Large intestine (tissue), 12 donors: ENCODE measurements at places on chromosomes 2 and 18.

- peaks cover 4% of the 10 kb centered on the region for H3K36me3 ChIP-seq
- DNase-seq = no peak
- H3K27me3 ChIP-seq = no peaks in the 10 kb centered on the region
- H3K4me1 ChIP-seq = no peaks in the 10 kb centered on the region
- no peak overlapping the region for H3K27ac ChIP-seq
Measured at GRCh38 chr2:203383038-203383437, 54.8 kb downstream of the ABI2 start.

DNA sequence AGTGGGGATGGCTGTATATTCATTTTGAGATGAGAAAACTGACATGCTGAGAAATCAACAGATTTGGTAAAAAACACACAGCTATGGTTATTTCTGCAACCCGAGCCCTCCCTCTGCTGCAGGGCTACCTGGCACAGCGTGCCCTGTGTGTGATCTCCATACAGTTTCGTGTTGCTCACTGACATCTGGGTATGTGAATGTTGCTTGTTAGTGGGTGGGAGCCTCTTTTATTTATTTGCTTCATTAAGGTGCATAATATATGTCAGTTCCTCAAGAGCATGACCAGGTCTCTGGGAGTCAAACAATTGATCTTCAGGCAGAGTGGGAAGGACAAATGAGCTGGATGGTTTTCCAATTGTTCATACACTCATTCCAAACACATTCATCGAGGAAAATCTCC, 139.1 kb upstream of the FHL2 start:
- H3K27ac ChIP-seq = no peak overlapping the region
- DNase-seq = no peak
- H3K4me1 ChIP-seq = no peaks in the 10 kb centered on the region
- H3K4me3 ChIP-seq = no peak overlapping the region
- H3K36me3 ChIP-seq = no peaks in the 10 kb centered on the region

DNA sequence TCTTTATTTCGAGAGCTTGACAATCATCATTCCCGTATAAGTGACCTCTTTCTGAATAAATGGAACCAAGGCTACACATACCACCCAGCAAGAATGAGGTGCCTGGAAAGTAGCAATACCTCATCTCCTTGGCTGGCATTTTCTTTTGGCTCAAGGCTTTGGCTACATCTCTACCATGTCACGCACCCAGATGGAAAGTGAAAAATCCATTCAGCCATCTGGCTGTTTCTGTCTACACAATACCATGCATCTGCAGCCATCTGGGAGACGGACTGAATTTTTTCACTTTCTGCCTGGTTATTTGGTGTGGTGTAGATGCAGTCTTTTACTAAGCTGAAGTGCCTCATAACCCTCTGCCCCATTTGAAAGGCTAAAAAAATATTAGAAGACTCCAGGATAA, 566.9 kb downstream of the BCL11A start:
- H3K4me1 ChIP-seq = peaks cover 6% of the 10 kb centered on the region
- no peak for DNase-seq
- H3K36me3 ChIP-seq = no peaks in the 10 kb centered on the region
- H3K4me3 ChIP-seq = no peak overlapping the region
- H3K27me3 ChIP-seq = no peaks in the 10 kb centered on the region

DNA sequence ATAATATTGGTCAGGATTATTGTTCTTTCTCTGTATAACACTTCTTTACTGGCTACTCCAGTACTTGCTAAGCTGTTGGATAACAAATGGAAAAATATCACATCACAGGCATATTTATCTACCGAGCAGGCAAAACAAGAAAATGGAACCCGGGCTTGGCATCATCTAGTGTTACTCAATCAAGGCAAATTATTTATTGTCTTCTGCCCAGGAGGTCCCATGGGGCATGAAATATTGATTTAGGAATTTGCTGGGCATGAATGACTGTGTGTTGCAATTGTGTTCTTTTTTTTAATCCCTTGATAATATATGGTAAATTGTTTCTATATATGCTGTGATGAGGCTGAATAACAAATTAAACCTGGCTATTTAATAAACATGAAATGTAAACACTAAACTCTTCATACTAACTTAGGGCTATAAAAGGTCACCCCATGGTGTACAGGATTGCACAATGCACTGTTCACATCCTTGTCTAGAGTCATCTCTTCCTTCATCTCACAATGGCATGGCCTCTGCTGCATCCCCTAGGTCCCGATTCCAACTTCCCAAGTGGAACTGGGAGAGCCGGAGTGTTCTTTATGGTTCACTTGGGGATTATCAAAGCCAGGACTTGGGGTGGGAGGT, 2.2 kb upstream of the PARD3B start:
- H3K4me3 ChIP-seq = no peak overlapping the region
- H3K4me1 ChIP-seq = peaks cover 6% of the 10 kb centered on the region
- H3K27ac ChIP-seq = no peak overlapping the region
- no peaks in the 10 kb centered on the region for H3K36me3 ChIP-seq

DNA sequence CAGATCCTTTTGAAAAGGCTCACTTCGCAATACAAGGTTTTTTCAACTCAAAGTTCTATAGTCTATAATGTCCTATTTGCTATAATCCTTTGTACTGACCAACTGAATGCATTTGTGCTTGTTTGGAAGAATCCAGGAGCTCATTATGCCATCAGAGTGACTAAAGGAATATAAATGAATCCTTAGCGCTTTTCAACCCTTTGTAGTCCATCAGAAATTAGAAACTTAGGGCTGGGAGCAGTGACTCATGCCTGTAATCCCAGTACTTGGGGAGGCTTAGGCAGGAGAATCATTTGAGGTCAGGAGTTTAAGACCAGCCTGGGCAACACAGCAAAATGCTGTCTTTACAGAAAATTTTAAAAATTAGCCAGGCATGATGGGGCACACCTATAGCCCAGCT, 330.2 kb upstream of the CHAC2 start:
- no peaks in the 10 kb centered on the region for H3K36me3 ChIP-seq
- no peaks in the 10 kb centered on the region for H3K4me1 ChIP-seq
- no peak for DNase-seq

GRCh38 chr2:11525762-11526161, 8.1 kb upstream of the GREB1 start:
- H3K27me3 ChIP-seq = no peaks in the 10 kb centered on the region
- H3K4me1 ChIP-seq = no peaks in the 10 kb centered on the region
- H3K27ac ChIP-seq = no peak overlapping the region
- no peaks in the 10 kb centered on the region for H3K36me3 ChIP-seq
- no peak for DNase-seq
- no peak overlapping the region for H3K4me3 ChIP-seq

DNA sequence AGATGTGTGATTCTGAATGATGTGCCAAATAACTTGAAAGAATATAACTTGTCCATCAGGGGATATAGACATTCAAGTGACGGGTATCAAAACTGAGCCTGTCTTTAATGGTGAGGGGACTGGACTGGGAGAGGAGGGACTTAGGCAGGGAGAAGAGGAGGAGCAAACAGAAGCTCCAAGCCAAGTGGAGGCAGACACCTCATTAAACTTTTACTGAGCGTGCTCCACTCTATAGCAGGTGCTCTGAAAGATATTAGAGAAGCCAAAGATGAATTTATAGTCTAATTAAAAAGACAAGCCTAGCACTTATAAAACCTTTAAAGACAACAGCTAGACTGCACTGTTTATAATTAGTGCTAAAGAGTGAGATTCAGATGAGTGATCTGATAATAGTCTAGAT, 47.7 kb upstream of the SMAD2 start:
- H3K4me1 ChIP-seq = no peaks in the 10 kb centered on the region
- peaks cover 11% of the 10 kb centered on the region for H3K27me3 ChIP-seq
- no peak overlapping the region for H3K4me3 ChIP-seq
- DNase-seq = no peak

DNA sequence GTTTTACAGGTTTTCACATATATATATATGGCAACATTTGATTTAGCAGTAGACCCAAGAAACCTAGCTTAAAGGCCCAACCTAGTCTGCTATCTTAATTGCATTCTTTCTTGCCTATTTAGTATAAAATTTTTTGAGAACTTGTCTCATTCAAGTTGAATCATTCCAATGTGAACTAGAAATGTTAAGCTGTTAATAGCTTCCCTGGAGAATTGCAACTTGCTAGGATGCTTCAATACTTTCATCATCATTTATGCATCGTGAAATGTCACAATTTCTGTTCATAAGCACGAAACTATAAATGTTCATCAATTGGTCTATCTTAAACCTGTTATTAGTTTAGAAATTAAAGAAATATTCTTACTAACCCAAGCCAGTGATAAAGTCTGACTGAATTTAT, 217.6 kb downstream of the BABAM2 start:
- H3K27ac ChIP-seq = no peak overlapping the region
- H3K36me3 ChIP-seq = no peaks in the 10 kb centered on the region
- H3K4me3 ChIP-seq = no peak overlapping the region
- no peak for DNase-seq
- no peaks in the 10 kb centered on the region for H3K27me3 ChIP-seq

- no peak overlapping the region for H3K27ac ChIP-seq
- no peaks in the 10 kb centered on the region for H3K27me3 ChIP-seq
- H3K36me3 ChIP-seq = no peaks in the 10 kb centered on the region
- DNase-seq = no peak
- H3K4me3 ChIP-seq = no peak overlapping the region
- no peaks in the 10 kb centered on the region for H3K4me1 ChIP-seq
Measured at GRCh38 chr2:110971811-110972210, 148.9 kb upstream of the BCL2L11 start.

- no peaks in the 10 kb centered on the region for H3K4me1 ChIP-seq
- DNase-seq = no peak
- H3K27ac ChIP-seq = no peak overlapping the region
- no peak overlapping the region for H3K4me3 ChIP-seq
- no peaks in the 10 kb centered on the region for H3K27me3 ChIP-seq
- peaks cover 25% of the 10 kb centered on the region for H3K36me3 ChIP-seq
Measured at GRCh38 chr2:15226661-15227060, 334.5 kb downstream of the NBAS start.

DNA sequence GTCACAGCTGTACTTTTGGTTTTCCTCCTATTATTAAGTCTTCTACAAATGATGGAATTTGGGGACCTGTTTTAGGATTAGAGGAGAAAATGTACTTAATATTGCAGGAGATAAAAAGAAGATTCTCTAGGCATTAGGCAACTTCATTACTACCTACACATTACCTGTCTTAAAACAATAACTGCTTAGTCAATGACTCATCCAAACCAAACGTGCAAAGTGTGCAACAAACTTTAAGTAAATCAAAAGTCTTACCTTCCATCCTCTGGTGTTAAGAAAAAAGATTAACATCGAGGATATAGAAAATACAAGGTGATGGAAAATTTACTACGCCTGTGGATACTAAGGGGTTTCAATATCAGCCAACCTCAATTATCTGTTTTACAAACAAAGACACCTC, 285.3 kb upstream of the KYNU start:
- no peak overlapping the region for H3K4me3 ChIP-seq
- no peak overlapping the region for H3K27ac ChIP-seq
- H3K4me1 ChIP-seq = no peaks in the 10 kb centered on the region
- DNase-seq = no peak
- no peaks in the 10 kb centered on the region for H3K36me3 ChIP-seq

DNA sequence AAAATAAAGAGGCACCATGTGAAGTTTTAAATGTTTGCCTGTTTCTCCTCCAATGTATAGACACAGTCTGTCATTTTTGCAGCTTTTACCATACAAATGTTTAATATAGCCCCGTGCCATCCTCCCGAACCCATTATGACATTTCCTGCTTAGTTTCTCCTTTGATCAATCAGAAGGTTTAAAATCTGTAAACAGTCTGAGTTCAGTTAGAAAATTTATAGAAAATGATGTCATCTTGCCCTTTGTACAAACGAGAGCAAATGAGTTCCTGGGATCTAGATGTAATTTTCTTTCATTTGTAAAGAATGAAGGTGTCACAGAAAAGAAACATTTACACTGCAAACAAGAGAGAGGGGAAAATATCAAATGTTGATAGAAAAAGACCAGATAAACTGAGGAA, 62.7 kb upstream of the NFU1 start:
- H3K4me3 ChIP-seq = no peak overlapping the region
- DNase-seq = peak; percentile 23
- no peaks in the 10 kb centered on the region for H3K4me1 ChIP-seq

DNA sequence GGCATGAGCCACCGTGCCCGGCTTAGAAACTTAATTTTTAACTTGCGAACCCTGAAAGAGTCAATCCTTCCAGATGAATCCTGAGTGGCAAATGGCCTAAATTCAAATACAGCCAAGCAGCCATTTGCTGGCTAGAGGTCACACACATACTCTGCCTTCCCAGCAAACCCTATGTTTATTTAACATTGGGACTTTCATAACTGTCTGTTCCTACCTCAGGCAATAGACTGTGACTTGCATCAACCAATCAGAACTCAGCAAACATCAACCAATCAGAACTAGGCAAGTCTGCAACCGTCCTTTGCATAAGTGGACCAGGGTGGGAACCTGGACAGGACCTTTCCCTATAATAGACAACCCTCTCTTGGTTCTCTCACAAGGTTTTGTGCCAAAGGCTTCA, 127.5 kb downstream of the DTNB start:
- H3K27ac ChIP-seq = no peak overlapping the region
- no peak overlapping the region for H3K4me3 ChIP-seq
- no peaks in the 10 kb centered on the region for H3K27me3 ChIP-seq
- no peak for DNase-seq
- H3K4me1 ChIP-seq = no peaks in the 10 kb centered on the region

GRCh38 chr18:23228102-23229061, 93.1 kb downstream of the CABLES1 start:
- no peak for DNase-seq
- H3K27me3 ChIP-seq = no peaks in the 10 kb centered on the region
- H3K36me3 ChIP-seq = no peaks in the 10 kb centered on the region
- peaks cover 18% of the 10 kb centered on the region for H3K4me1 ChIP-seq

- no peak overlapping the region for H3K27ac ChIP-seq
- no peaks in the 10 kb centered on the region for H3K4me1 ChIP-seq
- no peaks in the 10 kb centered on the region for H3K27me3 ChIP-seq
- no peak overlapping the region for H3K4me3 ChIP-seq
- H3K36me3 ChIP-seq = no peaks in the 10 kb centered on the region
Measured at GRCh38 chr2:194223218-194223617, 1433.8 kb upstream of the SLC39A10 start.

DNA sequence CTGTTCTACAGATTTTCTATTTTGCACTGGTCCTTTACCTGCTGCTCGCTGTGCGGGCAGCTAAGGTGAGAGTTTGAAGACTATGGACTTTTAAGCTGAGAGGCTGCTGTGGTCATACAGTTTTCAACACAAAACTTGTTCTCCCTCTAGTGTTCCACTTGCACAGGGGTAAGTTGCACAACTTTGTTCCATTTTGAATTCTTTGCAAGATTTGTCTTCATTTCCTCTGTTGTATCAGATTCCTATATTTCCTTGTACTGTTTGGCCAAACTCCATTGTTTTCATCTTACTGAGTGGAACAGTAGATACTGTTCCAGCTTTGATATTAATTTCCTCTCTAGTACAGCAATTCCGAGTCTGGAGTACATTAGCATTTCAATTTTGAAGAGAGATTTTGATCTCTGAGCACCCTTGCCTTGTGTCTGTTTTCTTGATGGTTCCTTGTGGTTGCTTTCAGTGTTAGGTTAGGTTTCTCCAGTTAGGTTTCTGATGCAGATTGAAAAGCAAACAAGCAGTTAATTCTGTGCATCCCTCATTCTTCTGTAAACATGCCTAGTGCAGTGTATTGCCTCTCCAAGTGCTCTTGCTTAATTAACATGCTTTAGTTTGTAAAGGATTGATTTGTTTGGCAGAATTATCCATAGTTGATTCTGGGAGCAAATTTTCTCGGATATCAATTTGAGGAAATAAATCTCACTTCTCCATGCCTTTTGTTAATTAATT, 188.8 kb downstream of the PTPRM start:
- H3K36me3 ChIP-seq = no peaks in the 10 kb centered on the region
- H3K4me3 ChIP-seq = no peak overlapping the region
- DNase-seq = no peak
- H3K27ac ChIP-seq = no peak overlapping the region
- H3K27me3 ChIP-seq = no peaks in the 10 kb centered on the region
